Glomerular endothelial cell (primary cell): ENCODE measurements at places on chromosomes 12 and 14. TPM values are rescaled to one million over a fixed set of nuclear protein-coding genes. Genes with fewer than 3 reads are reported as not detected.

- no peak for DNase-seq
Observed at GRCh38 chr12:57011438-57012424, 4.6 kb downstream of the TAC3 start.

The TOGARAM1 gene
- 21.7 and 28.3 TPM in 2 replicates for total RNA-seq

The GPR137C gene
- total RNA-seq = 0.63 and 2.1 TPM in 2 replicates

The MYH7 gene
- not detected in 2 replicates for total RNA-seq

DNA sequence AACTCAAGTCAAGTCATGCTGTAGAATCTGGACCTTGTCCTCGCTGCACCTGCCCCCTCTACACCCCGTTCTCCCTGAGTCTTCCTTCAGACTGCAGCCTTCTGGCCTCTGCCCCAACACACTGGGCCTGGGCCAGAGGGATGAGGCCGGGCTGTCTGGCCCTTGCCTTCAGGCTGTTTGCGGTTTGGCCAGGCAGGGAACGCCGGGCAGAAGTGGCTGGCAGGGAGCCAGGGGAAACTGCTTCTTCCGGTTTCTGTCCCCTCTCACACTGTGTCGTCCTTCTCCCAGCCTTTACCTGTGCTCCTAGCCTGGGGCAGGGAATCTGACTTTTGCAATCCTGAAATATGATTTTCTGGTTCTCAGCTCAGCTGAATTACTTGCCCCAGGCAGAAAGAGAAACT lies 13.5 kb downstream of the DGLUCY start:
- DNase-seq = no peak

The CD163L1 gene
- total RNA-seq = 1.8 and 3.3 TPM in 2 replicates

GRCh38 chr14:56135001-56135400 lies 16.8 kb downstream of the PELI2 start:
- DNase-seq = no peak

DNA sequence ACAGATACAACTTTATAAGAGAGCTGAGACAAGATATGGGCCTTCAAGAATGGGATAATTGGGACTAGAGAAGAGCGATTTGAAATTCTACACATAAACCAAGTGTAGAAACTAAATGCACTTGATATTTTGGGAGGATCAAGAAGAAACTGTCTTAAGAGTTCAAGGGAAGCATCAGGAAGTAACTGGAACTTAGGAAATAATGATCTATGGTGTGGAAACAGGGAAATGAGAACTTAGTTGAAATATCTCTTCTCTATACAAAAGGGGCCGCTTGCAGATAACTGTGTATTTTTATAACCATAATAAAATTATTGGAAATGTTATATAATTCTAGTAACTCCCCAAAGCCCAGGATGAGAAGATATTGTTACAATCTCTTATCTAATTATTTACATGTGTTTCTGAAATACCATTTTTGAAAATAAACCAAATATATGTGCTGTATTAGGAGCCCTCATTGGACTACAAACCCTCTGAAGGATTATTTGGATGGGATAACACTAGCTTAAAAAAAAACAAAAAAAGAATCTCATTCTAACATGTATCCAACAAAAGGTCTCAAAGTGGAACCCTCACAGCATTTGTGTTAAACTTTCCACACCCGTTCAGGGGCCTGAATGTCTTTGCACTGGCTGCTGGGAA lies 84.7 kb upstream of the FLRT2 start:
- DNase-seq = no peak

The PLEKHG7 gene
- not detected in 2 replicates for total RNA-seq
